ENCODE measurements at places on chromosomes 5 and 9.

DNA sequence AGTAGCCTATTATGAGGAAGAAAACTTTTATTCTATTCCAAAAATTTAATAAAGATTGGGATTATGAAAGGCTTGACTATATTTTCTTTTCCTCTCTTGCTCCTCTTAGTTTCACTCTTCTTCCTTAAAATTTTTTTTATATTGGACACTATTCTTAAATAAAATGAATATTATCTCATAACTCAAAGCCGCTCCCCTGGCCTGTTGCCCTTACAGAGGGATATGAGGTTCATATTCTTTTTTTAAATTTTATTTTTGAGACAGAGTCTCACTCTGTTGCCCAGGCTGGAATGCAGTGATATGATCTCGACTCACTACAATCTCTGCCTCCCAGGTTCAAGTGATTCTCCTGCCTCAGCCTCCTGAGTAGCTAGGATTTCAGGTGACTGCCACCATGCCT lies 106.8 kb upstream of the MPDZ start:
- no peak for DNase-seq

GRCh38 chr9:78316166-78316892 lies 19.4 kb downstream of the PSAT1 start:
- DNase-seq = no peak

DNA sequence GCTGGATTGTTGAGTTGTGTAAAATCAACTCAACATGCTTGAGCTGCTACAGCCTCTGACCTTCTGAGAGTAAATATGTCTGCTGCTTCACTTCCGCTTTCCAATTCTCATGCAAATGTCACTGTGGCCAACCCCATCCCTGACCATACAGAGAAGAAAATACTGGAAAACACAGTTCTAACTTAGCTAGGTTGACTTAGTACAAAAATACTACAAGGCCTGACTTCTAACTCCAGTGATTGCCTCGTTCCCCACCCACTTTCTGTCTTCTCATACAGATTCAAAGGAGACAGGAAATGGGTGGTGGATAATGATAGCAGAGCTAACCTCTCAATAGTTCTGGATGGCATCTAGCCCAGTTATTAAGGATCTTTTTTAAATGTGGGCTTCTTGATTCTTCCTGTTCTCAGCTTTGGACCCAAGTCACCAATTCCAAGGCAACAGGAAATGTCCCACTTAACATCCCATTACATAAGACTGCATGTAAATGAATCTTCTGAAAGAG lies 226.6 kb upstream of the SLC24A2 start:
- no peak for DNase-seq

GRCh38 chr5:176610435-176610773 lies 448 bp upstream of the GPRIN1 start:
- DNase-seq = no peak

GRCh38 chr5:122315521-122315920 lies 3.5 kb downstream of the SNCAIP start:
- DNase-seq = no peak

DNA sequence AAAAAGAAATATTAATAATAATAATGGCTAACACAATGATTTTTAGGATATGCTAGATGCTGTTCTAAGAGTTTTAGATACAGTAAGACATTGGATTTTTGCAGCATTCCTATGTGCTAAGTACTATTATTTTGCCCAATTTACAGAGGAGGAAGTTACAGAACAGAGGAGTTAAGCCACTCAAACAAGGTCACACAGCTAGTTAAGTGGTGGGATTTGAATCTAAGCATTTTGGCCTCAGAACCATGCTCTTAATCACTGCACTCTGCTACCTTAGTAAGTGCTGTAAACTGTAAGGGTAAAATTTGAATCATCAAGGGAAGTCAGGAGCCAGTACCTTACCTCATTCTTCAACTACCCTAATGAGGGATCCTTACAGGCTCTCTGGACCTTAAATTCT lies 25.4 kb downstream of the RPS23 start:
- DNase-seq = no peak

GRCh38 chr5:110965773-110966581 lies 105.5 kb upstream of the TSLP start:
- no peak for DNase-seq

DNA sequence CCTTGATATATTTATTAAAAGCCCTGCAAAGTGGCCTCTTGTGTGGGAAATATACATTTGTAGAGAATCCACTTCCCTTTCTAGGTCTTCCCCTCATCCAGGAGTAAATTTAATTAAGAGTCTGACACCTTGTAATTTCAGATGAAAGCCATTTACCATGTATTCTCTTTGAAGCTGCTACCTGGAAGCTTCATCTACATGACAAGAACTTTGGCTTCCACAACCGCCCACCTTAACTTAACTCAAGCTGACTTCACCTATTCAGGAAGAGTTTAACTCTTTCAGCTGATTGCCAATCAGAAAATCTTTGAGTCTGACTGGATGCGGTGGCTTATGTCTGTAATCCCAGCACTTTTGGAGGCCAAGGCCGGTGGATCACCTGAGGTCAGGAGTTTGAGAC lies 899.9 kb downstream of the TAF11L14 start:
- DNase-seq = no peak

DNA sequence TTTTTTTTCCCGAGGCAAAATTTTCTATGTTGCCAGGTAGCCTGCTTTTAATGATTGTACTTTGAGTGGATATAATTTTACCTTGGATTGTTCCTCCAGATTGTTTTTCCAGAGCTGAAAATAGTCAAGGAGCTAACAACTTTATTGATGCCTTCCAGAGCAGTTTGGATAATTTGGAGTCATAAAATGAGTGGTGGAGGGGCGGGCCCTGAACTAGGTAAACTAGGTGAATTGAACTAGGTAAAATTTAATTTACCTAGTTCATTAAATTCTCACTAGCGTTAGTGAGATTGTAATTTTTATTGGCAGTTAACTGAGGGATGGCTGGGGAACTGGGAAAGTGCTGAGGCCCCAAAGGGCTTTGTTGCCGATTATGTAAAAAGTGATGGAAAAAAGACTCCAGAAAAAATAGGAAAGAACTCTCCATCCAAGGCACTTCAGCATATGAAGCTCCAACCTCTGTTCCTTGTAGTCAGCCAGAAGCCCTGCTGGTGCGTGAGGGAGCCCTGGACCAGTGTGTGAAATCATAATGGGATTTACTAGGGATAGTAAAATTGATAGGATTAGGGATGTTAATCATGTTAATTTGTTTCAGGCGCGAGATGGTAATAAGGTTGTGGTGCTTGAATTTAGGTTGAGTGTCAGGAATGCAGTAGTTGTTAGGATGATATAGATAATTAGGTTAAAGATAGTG lies 1.7 kb downstream of the DNAJC25 start:
- no peak for DNase-seq

DNA sequence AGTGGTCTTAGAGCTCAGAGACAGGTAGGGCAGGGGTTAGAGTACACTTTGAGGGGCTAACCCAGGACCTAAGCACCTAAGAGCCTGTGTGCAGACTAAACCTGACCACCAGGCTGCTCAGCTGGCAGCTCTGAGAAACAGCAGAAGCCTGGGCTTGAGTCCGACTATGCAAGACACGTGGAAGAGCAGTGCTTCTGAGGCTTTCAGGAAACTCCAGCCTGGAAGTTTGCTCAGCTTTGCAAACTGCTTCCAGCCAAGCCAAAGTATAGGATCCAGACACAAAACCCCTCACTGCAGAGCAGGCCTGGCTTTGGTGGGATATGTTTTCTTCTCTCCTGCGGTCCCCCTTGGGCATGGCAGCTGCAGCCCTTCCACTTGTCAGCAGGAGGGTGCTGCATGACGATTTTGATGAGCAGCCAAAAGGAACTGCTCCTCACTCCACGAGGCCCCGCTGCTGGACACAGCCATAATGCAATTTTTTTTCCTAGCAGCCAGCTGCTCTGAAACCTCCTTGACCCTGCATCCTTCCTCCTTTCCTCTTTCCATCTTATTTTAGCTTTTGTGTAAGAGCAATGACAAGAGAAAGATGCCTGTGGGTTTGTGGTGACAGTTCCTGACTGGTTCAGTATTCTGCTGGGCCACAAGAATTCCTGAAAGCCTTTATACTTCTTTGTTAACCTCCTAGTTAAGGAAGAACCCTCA lies 123.1 kb downstream of the LIFR start:
- DNase-seq = no peak

- DNase-seq = no peak
Measured at GRCh38 chr5:130541617-130542221, 623.3 kb downstream of the HINT1 start.

- no peak for DNase-seq
Measured at GRCh38 chr9:117963493-117964090, 259.4 kb downstream of the TLR4 start.

DNA sequence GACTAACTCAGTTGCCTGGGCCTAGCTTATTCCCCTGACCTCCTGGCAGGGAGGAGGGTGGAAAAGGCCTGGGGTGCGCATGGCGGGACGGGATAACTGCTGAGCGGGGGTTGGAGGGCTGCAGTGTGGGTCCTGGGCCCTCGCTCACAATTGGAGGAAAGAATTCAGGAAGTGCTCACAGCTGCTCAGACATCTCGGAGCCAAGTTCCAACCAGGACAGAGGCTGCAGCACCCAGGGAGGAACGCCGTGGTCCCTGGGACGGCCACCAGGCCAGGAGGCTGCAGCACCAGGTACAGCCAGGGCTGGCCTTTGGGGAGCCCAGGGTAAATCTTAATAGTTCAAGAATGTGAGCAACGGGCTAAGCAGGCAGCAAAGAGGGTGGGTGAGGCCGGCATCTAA lies at the start of gene SPAAR:
Gene SPAAR (plus strand): TSS at position 217 of the 400 bp plus-strand sequence. CDS start 974 bp downstream, outside the sequence.
- DNase-seq = no peak

DNA sequence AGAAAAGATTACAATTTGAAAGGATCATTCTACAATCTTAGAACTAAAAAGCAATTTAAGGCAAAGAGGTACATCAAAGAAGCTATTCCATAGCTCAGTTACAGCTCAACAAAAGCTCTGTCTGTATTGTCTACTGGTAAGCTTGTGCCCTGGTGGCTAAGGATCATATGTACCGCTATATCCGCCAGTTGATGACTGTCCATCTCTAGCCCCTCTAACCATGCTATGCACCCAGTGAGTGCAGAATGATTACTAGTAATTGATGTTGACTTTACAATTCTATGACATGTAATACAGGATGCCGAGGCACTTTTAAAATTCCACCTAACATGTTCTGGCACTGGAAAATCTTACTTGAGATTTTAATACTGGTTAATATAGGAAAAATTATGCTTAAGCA lies 13.1 kb downstream of the LOX start:
- DNase-seq = no peak

- no peak for DNase-seq
Measured at GRCh38 chr5:153321478-153321877, 169.0 kb upstream of the GRIA1 start.

DNA sequence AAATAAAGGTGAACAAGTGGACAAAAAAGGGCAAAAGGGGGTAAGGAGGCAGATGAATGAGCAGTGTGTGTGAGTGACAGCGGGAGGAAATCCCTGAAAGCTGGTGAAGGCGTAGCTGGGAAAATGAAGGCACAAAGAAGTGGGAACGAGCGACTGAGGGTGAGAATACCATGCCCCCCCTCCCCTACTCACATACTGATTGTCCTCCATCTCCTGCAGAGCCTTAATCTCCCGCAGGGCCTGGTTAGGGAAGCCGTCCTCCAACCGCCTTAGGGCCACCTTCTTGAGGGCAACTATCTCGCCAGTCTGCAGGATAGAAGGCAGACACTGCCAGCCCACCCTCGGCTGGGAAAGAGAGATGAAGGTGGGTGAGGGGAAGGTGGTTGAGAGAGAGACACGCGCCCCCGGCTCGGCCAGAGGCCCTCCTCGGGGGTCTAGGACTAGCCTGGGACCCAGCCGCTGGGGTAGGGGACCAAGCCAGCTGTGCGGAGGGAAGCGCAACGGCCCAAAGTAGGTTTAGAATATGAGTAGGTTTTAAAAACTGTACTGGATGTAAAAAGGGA lies 522 bp downstream of the CDK20 start:
- no peak for DNase-seq

GRCh38 chr5:67724412-67725135 lies 491.0 kb upstream of the PIK3R1 start:
- no peak for DNase-seq

DNA sequence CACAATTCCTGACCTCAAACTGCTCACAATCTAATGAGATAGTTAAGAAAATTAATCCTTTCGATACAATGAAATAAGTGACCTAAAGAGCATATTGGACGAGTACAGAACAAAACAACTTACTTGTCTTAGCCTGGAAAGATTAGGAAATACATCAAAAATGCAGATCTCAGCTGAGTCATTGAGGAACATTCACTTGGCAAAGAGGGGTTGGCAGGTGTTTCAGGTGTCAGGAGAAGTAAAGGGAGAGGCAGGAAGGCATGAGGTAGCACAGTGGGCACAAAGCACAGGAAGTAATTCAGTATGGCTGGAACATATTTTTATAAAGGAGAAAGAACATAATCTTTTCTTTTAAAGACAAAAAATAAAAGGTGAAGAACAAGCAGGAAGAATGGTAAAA lies 628.8 kb upstream of the RGMB start:
- no peak for DNase-seq

GRCh38 chr9:75169623-75170022 lies 81.3 kb downstream of the OSTF1 start:
- no peak for DNase-seq

GRCh38 chr5:89934069-89934468 lies 475.5 kb downstream of the CETN3 start:
- no peak for DNase-seq

GRCh38 chr9:70679845-70680244 lies 265.4 kb upstream of the KLF9 start:
- no peak for DNase-seq

DNA sequence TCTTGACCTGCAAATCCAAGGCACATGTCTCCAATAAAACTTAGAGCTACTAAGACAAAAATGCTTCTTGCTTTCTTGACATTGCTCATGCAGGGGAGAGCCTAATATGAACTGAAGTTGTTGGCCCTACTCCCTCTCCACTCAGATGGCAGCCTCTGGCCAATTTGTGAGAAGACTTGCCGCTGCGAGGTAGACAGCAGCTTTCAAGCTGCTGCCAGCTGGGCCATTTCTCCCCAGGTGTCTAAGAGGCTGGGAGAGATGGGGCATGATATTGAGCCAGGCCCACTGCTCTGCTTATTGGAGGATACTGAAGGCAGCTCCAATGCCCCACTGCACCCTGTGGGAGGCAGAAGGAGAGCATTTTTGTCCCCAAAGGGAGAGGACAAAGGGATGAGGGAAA lies 380.5 kb downstream of the RASEF start:
- DNase-seq = no peak

- no peak for DNase-seq
Measured at GRCh38 chr9:31166516-31166915, 1217.9 kb upstream of the ACO1 start.

GRCh38 chr5:40607202-40607601 lies 72.5 kb upstream of the PTGER4 start:
- no peak for DNase-seq

- DNase-seq = no peak
Measured at GRCh38 chr5:100818340-100818739, 84.7 kb downstream of the ST8SIA4 start.

- no peak for DNase-seq
Measured at GRCh38 chr9:91725651-91726050, 224.4 kb downstream of the ROR2 start.

Data from CD4-positive, alpha-beta T cell treated with Interferon alpha-2 for 1 hour (primary cell).